Fibroblast of mammary gland (primary cell): ENCODE measurements at places on chromosomes 1 and 21.
A peak's percentile ranks its signal among the peaks of the same experiment; 100 is the strongest.

DNA sequence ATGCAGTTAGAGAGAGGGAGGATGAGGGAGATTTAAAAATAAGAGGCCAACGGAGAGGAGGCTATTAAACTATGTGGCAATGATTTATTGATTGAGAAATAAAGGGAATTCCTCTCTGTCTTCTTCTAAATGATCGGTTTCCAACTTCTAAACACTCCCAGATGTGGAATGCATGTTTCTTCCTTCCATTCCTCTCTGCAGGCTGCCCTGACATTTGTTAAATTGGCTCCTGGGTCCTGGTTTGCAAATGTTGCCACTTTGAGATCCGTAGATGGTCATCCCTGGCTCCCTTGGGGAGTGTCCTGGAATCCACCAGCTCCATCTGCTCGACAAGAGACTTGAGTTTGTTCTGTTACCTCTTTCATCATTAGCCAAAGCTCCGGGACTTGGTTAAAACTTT is 10.3 kb upstream of the C1orf198 start:
- DNase-seq = peak; percentile 97

DNA sequence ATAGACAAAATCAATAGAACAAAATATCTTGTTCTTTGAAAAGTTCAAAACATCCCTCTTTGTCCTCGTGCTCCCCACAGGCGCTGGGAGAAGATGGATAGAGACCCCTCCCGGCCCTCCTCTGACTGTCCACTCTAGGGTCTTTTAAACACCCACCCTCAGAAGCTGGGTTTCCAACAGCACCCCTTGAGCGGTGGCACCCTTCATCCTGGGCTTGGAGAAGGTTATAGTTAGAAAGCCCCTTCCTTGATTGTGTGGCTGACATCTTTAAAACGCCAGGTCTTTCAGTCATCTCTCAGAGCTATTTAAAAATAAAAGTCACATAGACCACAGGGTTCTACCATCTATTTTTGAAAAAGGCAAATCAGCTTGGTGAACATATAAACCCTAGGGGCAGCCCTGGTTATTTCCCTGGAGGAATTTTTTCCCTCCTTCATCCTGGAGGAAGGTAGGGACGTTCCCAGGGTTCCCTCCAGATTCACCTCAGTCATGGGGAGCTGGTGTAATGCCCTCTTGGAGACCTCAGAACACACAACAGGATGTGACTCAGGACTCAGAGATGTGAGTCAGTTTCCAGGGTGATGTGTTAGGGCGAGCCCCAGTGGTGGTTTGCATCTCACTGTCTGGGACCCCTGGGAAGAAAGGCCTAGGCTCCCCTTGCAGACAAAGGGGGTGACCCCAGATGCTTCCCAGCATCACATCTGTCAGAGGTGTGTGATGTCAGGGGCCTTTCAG is 138.5 kb downstream of the CLIC6 start:
- peak; percentile 99 for DNase-seq

DNA sequence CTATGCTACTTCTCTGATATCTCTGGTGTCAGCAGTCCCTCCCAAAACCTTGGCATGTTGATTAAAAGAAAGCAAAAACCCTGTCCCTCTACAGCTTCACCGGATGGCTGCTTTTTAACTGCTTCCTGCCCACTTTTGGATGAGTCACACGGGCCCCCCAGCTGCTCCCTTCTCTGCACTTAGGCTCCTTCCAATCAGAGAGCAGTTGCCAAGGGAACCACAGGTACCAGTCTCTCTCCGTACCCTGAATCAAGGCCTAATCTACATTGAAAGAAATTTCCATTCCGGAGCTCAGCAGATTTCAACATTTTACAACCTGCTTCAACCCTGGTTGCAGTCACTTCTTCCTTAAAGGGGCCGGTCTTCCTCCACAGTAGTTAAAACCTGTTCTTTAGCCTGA is 70.6 kb upstream of the GJB5 start:
- no peak for DNase-seq

DNA sequence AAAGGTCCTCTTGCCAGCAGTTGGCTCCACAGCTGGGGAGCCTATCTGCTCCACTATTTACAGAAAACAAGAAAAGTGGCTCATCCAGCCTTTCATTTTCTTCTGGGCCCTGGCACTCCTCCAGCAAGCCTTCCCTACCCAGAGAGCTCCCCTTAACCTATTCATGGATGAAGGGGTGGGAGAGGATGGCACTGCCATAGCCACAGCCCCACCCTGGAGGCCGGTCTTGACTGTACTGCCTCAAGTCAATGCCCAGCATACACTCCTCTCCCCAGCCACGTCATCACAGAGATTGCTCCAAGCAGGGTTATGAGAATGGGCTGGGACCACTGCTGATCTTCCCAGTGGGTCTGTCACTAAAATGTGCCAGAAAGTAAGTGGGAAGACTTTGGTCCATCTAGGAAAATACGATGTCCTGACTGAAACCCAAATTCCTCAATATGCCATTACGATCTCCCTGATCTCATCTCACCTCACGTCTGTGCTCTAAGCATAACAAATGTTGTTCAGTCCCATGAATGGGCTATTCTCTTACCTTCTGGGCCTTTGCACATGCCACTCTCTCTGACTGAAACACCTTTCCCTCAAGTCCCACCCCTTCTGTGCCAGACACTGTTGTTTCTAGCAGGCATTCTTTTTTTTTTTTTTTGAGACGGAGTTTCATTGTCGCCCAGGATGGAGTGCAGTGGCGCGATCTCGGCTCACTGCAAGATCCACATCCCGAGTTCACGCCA is 21.4 kb upstream of the PTAFR start:
- DNase-seq = no peak

- DNase-seq = no peak
Measured at GRCh38 chr1:233241759-233242158, 53.8 kb downstream of the PCNX2 start.

DNA sequence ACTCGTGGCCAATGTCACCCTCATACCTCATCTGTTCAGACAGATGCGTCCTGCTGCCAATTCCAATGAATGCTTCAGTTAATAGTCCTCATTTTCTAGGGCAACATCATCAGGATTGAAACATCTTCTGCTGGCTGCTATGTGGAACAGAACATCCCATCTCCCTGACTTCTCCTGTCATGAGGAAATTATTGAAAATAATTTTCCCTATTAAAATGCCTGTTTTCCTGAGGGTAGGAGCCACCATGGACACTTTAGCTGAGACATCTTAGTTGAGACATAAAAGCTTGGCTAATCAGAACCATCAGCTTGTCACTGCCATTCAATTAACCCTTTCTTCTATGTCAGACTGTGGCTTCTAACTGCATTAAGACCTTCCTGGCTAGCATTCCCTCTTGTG is 396.1 kb downstream of the HHAT start:
- no peak for DNase-seq

- no peak for DNase-seq
Measured at GRCh38 chr21:41009398-41010100, 158.4 kb upstream of the BACE2 start.

DNA sequence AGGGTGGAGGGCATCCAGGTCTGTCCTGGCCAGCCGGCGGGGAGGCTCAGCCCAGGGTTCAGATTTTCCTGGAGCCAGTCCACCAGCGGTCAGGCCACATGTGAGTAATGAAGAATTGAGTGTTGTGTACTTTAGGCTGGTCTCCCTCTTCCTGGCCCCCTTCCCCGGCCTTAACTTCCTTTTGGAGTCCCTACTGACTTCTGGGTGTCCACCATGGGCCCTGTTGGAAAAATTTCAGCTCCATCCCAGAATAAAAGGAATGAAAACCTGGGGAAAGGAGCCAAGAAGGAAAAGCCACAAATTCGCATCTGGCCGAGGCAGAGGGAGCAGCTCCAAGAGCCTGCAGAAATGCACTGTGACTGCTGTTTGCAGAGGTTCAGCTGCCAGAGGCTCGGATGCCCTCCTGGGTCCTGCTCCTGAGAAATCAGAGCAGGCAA is 35.5 kb upstream of the HHAT start:
- peak; percentile 95 for DNase-seq

- peak; percentile 97 for DNase-seq
Measured at GRCh38 chr1:170162459-170163246, 16.9 kb downstream of the NTMT2 start.

DNA sequence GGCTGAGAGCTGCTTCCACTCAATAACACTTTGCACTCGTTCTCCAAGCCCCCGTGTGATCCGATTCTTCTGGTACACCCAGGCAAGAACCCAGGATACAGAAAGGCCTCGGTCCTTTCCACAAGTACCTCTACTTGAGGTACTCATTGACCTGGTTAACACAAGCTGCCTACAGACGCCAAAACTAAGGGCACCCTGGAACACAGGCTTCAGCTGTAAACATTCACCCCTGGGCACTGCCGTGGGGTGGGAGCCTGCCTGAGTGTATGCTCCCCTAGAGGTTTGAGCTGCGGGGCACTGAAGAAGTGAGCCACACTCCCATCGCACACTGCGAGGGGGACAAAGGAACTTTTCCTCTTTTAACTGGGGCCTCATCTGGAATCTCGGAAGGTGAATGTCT is 30.5 kb downstream of the LRRC3 start:
- no peak for DNase-seq

DNA sequence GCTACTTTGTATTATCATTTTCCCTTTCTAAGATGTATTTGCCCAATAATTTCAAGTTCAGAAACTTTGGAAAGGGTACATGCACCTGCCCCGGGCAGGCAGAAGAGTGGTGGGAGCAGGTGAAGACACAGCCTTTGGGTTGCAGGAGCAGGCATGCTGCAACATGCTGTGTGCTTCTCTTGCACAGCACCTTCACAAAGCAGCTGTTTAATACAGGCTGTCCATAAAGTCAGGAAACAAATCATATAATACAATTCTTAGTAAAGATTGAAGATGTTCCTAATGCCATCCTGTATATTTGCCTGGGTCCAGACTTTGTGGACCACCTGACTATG is 182.9 kb downstream of the ZNF281 start:
- DNase-seq = no peak

DNA sequence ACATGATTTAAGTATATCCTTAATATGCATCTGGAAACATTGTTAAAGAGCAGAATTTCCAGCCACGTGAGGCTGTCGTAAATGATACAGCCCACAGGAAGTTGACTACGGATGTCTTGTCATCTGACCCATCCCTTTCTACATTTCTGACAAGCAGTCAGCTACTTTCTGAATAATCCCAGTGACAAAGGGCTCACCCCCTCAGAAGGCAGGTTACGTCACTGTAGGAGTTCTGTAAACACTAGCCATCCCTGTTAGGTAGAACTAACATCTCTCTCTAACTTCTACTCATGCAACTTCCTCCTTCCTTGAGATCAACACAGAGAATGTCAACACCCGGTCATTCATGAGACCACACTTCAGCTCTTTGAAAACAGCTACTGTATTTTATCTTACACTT is 259.2 kb downstream of the GREM2 start:
- DNase-seq = peak; percentile 45
